ENCODE measurements at places on chromosomes 2 and 18. TPM values are rescaled to one million over a fixed set of nuclear protein-coding genes. Genes with fewer than 3 reads are reported as not detected.

GRCh38 chr2:53944542-53944941 is 26.3 kb downstream of the PSME4 start:
- no peak for DNase-seq

DNA sequence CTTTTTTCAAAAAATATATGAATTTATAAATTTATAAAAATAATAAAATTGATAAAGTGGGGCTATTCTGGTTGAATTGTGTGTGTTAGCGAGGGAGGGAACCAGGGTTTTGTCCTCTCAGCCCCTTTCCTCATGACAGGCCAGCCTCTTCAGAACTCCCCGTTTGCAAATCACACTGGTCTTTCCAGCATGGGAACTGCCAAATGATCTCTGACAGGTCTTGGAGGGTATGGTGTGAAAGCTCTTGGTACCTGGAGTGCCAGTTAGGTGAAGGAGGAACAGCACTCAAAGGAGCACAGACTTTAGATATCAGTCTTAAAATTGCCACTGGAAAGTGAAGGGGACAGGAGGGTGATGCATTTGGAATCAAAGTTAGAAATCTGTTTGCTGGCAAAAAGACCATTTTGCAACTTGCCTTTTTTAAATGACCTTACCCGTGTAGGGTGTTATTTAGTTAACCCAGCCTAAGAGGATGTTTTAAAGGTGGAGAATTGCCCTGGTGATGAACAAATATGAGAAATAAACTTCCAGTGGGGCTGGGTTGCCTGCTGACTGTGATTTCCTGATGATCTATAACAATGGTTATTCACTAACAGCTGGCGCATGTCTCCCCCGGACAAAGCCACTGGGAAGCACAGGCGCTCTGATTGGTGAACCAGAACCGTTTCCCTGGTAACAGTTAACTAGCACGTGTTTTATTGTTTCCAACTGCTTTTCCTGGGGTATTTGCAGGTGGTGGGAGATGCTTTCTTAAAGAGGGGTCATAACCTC is 85.3 kb upstream of the EFEMP1 start:
- no peak for DNase-seq

NRP2 gene
- polyA plus RNA-seq: 3.1 TPM

CHRNG gene
- not detected for polyA plus RNA-seq

PLGLB2 gene
- not detected for polyA plus RNA-seq

All from naive B cell (primary cell).